Activated T-helper 1 cell treated with anti-CD3 and anti-CD28 coated beads, Interleukin-12 subunit alpha, Interleukin-12 subunit beta, Interleukin-2, Interleukin-4 antibody, amounts not matched to agents 30 ng/mL and 10 ng/mL and 1 ng/mL, durations not matched to agents 14 hours and 24 hours and 36 hours (primary cell): ENCODE measurements at places on chromosomes 4 and X. TPM values are rescaled to one million over a fixed set of nuclear protein-coding genes. Genes with fewer than 3 reads are reported as not detected.

GRCh38 chrX:67435536-67435935 is 108.3 kb upstream of the AR start:
- H3K4me3 ChIP-seq: no peak overlapping the region
- no peak overlapping the region for H3K27ac ChIP-seq
- DNase-seq: no peak
- H3K4me1 ChIP-seq: no peaks in the 10 kb centered on the region
- no peaks in the 10 kb centered on the region for H3K36me3 ChIP-seq

DNA sequence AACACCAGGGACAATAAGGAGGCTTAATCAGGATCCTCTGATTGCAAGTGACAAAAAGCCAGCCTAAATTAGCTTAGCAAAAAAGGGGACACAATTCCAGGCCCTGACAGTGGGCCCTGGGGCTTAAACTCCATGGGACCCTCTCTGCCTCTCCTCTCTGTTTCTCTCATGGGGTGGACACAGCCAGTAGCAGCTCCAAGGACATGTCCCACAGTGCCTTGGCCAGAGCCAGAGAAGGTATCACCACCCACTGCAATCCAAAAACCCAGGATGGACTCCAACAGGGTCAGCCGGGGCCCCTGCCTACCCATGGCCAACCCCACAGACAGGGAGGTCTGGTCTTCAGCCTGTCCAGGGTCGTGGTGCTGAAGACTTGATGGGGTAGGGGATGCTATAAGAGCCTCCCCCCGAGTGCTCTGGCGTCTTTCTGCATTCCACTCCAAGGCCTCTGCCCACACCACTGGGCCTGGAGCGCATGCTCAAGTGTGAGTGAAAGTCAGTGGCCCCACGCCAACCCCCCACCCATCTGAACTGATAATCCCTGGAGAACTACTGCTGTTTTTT is 19.7 kb upstream of the PPP2R2C start:
- DNase-seq: no peak
- no peaks in the 10 kb centered on the region for H3K36me3 ChIP-seq
- H3K27ac ChIP-seq: no peak overlapping the region
- no peaks in the 10 kb centered on the region for H3K4me1 ChIP-seq
- H3K4me3 ChIP-seq: no peak overlapping the region

DNA sequence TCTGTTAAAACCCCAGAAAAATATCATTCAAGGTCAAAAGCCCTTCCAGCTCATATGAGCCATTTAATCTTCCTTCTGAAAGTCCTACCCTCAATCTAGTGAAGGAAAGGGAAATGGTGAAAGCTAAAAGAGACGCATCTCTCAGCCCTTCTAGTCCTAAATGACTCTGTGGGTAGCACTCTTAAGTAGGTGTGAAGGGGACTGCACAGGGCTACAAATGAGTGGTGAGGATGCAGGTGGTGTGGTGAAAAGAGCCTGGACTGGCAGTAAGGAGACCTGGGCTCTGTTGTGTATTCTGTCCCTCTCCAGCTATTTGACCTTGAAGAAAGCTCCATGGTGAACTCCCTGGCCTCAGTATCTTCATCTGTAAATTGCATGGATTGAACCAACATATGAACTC is 671.8 kb upstream of the DIPK2B start:
- no peaks in the 10 kb centered on the region for H3K36me3 ChIP-seq
- no peak for DNase-seq
- H3K27ac ChIP-seq: no peak overlapping the region
- peaks cover 13% of the 10 kb centered on the region for H3K4me1 ChIP-seq
- H3K4me3 ChIP-seq: no peak overlapping the region

GRCh38 chr4:6456450-6456849 is 16.0 kb downstream of the PPP2R2C start:
- H3K27me3 ChIP-seq: peaks cover 7% of the 10 kb centered on the region
- no peaks in the 10 kb centered on the region for H3K4me1 ChIP-seq
- no peak overlapping the region for H3K4me3 ChIP-seq

GRCh38 chr4:158624889-158625478 is 46.7 kb downstream of the C4orf46 start:
- no peaks in the 10 kb centered on the region for H3K4me1 ChIP-seq
- peaks cover 10% of the 10 kb centered on the region for H3K27me3 ChIP-seq
- H3K4me3 ChIP-seq: no peak overlapping the region
- no peaks in the 10 kb centered on the region for H3K36me3 ChIP-seq
- no peak for DNase-seq

GRCh38 chr4:19496756-19497155 is 754.9 kb upstream of the SLIT2 start:
- no peaks in the 10 kb centered on the region for H3K27me3 ChIP-seq
- no peaks in the 10 kb centered on the region for H3K36me3 ChIP-seq
- DNase-seq: no peak
- no peak overlapping the region for H3K27ac ChIP-seq
- H3K4me1 ChIP-seq: no peaks in the 10 kb centered on the region
- no peak overlapping the region for H3K4me3 ChIP-seq

DNA sequence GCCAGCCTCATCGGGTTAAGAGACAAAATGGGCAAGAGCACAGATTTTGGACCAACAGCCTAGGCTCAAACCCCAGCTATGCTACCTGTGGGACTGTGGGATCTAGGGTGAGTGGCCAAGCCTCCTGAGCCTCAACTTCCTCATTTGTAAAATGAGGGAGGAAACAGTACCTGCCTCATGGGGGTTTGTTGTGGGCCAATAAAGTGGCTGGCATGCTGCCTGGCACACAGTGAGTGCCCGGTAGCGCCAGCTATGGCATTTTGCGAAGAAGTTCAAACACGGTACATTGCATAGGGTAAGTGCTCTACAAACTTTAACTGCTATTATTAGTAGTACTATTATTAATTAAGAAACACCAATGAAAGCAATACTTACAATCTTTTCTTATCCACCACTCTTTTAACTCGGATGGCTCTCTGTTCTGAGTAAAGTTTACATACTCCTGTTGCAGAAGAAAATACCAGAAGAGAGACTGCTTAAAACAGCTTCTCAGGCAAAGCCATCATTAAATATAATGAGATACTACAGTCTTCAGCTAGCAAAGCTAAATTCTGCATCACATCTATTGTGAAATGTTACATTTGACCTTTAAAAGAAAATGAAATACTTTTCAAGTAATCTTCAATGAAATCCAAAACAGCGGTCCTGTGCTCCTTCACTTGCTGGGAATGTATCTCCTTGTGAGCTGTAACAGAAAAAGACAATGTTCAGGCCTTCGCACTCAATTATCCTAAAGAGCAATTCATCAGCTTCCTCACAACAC is 70.1 kb downstream of the NSG1 start:
- H3K27me3 ChIP-seq: no peaks in the 10 kb centered on the region
- H3K4me3 ChIP-seq: no peak overlapping the region
- H3K36me3 ChIP-seq: peaks cover 26% of the 10 kb centered on the region
- H3K4me1 ChIP-seq: peaks cover 8% of the 10 kb centered on the region

Gene BRS3
- not detected in 2 replicates for total RNA-seq

Gene SPANXA2
- not detected in 2 replicates for total RNA-seq

Gene PDLIM3
- not detected in 2 replicates for total RNA-seq
